Esophagus squamous epithelium (tissue), 5 donors: ENCODE measurements at places on chromosomes 7 and 10. TPM values are rescaled to one million over a fixed set of nuclear protein-coding genes. Genes with fewer than 3 reads are reported as not detected.

DNA sequence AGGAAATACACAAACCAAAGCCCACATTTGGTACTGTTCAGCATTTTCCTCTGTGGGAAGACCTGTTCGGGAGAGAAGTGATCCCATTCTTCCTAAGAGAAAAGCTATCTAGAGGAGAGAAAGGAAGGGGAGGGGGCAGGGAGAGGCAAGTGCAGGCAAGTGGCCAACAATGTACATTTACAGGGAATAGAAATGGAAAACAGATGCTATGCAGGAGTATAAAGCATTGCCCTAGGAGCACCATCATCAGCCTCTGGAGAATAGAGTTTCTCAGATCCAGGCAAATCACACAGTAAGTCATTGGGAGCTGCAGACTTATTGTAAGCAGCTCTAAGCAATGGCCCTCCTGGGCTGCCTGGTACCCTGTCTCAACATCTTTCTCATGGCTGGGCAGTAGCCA is 424.4 kb upstream of the AUTS2 start:
- no peak for DNase-seq

The TRIM8 gene
- total RNA-seq = 75.9 TPM

The SNX8 gene
- 12.1 TPM for total RNA-seq

- DNase-seq = no peak
These were observed 307.9 kb downstream of the WDR11 start for GRCh38 chr10:121158988-121159579.

GRCh38 chr7:50676740-50677637 is 105.7 kb downstream of the GRB10 start:
- no peak for DNase-seq

The NUTM2A gene
- total RNA-seq = 0.62 TPM

The TWNK gene
- 13.9 TPM for total RNA-seq

The GIMAP5 gene
- 0.15 TPM for total RNA-seq

DNA sequence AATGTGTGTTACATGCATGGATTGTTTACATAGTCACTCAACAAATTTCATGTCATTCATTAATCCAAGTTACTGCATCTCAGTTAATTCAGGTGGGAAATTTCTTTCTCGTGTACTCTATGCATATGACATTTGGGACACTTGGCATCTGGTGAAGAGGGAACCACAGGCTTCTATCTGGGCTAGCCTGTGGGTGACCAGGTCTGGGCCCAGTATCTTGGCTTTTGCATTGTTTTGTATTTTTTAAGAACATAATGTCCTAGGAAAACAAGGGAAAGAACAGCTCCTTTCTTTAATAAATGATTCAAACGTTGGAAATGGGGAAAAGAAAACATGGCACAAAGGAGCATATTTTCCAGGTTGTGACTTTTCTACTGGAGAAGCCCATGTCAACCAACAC is 331.1 kb downstream of the WDR11 start:
- no peak for DNase-seq

DNA sequence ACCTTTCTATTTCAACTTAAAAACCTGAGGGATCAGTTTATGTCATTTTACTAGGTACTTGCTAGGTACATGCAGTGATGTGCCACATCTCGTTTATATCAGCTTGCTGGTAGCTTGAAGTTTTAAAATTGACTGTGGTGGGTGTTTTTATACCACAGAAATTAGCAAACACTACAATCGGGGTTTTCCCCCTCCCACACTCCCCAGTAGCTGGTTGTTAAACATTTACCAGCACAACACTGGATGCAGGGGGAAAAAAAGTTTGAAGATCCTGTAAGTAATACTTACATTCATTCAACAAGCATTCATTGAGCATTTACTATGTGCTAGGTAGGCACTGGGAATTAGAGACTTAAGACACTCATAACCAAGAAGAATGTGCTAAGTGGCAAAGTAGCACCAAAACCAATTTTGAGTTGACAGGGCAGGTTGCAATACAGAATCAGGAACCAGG is 32.6 kb downstream of the USP6NL start:
- no peak for DNase-seq

DNA sequence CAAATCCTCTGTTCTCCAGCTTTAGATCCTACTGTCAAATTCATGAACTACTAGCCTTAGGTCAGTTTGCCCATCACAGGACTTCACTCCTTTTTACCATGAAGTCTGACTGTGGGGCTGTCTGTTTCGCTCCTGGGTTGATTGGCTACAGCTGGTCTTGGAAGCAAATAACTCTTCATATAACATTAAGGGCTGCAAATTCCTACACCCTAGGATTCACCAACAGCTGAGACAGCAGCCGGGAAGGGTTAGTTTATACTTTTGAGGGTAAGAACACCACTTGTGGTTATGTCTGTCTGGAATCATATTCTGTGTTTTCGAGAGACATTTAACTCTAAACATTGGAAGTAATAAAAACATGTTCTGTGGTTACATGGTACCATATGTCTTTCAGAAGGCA is 55.9 kb upstream of the KIAA1217 start:
- DNase-seq = no peak

The NOC3L gene
- 11.3 TPM for total RNA-seq

The NODAL gene
- not detected for total RNA-seq

The GHITM gene
- total RNA-seq = 139 TPM

DNA sequence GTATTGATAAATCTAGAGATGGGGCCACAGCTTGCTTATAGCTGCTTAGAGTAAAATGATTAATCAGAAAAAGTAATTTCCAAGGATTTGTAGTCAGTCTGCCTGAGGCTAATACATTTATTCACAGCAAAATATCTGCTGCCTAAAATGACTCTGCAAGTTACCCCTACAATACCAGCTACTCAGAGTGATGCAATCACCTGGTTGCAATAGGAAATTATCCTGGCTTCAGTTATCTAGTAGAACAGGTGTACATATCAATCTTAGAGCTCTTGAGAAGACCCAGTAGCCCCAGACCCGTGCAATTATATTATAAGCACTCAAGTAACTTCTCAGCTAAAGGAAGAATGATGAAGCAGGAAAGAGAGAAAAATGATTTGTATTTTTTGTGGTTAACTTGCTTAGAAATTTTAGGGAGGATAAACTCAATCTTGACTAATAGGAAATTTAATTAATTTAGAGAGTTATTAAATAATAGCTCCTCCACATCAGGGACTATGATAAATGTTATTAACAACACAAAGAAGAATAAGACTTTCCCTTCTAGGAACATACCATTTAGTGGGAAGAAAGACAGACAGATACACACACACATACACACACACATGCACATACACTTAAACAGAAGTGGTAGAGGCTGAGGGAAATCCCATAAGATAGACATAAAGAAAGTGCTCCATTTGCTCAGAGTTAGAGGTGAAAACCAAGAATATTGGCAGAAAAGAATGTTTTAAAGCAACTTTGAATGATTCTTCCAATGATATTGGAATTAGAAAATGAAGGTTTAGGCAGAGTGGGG is 140.4 kb upstream of the PRSS1 start:
- no peak for DNase-seq

GRCh38 chr10:113292086-113292485 is 260.8 kb upstream of the HABP2 start:
- no peak for DNase-seq

GRCh38 chr7:5296015-5296610 is 13.4 kb downstream of the SLC29A4 start:
- DNase-seq = no peak

GRCh38 chr7:16730937-16731336 is 22.6 kb upstream of the TSPAN13 start:
- no peak for DNase-seq

The GPR15LG gene
- 352 TPM for total RNA-seq

DNA sequence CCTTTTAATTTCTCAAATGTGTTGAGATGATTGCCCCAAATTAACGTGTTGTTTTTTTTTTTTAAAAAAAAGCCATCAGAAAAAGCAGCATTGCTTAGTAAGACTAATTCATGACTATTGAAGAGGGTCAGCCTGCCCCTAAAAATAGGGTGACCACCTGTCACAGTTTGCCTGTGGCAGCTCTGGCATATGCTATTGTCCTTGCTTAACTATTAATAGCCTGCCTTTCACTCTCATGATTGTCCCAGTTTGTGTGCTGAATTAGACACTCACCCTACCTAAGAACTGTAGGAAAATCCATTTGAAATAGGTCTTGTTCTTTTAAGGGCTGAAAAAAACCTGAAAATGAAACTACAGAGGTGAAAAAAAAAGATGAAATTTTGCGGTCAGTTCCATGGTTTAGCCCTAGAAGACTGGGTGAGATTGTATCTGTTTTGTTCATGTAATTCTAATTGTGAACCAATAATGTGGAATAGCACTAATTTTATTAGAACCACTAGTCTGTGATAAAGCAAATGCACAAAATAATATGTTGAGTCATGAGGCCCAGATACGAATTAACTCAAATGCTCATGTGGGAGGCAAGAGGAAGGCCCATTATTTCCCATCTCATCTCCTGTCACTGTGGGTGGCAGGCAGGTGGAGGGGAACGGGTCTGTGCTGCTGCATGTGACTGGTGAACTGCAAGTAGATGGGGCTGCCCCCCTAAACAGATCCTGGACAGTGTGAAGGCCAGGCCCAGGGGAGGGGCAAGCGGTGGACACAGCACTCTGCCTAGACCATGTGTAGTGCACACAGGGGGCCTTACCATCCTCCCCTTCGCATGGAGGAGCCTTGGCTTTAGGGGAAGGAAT is 265.4 kb upstream of the NFE2L3 start:
- DNase-seq = no peak

GRCh38 chr7:2405601-2406345 is 2.4 kb downstream of the CHST12 start:
- no peak for DNase-seq

GRCh38 chr10:120897343-120897742 is 46.2 kb downstream of the WDR11 start:
- DNase-seq = no peak

The RHOBTB1 gene
- 0.11 TPM for total RNA-seq

DNA sequence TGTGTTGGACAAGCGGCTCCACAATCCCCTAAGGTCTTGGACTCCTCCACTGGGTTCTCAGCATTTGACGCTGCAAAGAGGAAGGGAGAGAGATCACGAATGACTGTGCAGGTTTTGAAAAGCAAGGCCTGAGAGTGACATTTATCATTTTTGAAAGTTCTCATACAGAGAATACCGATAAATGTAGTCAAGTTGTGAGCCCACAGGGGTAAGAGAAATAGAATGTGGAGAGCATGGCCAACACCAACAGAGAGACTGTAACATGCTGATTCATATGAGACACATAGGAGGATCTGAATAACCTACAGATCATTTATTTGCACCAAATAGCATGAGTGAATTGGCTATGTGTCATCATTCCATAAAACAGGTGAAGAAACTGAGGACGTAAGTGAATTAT is 230.5 kb upstream of the MBL2 start:
- DNase-seq = no peak

The CYP2C9 gene
- total RNA-seq = not detected

DNA sequence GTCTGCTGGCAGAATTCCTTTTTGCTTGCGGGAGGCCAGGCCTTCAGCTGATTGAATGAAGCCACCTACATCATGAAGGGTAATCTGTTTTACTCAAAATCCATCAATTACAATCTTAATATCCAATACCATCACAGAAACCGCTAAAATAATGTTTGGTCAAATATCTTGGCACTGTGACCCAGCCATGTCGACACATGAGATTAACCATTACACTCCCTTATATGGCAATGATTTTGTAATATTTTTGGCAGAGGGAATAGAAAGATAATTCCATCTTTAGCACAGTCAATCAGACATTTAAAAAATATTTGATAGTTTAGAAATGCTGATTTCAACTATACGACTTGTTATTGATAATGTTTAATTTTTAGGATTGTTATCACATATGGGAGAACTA is 36.5 kb upstream of the SLC39A12 start:
- no peak for DNase-seq

DNA sequence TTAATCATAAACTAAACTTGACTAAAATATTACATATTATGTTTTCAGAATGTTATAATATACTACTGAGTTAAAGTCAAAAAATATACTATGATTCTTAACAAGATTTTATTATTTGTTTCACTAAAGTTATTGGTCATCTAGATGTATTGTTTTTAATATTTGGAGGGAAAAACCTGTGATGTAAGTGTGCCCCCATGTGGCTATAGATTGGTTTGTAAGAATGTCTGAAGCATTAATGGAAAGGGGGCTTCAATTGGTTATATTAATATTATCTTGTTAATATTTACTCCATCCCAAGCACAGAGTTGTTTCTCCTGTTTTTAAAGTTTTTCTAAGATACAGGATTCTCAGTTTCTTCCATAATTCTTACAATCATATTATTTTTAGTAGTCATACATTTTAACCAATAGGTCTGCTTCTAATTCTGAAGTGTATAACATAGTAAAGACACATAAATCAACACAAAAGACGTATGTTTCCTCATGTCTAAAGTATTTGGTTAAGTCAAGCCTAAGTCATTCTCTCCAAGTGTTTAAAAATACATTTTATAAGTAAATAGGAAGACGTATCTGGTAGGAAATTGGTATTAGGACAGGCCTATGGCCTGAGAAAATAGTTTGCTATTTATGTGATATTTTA is 58.0 kb downstream of the GNAT3 start:
- no peak for DNase-seq

The NANOS1 gene
- 1.3 TPM for total RNA-seq

The TET1 gene
- total RNA-seq = 0.15 TPM

GRCh38 chr10:125160856-125161706 is 718 bp upstream of the CTBP2 start:
- peak; percentile 37 for DNase-seq

DNA sequence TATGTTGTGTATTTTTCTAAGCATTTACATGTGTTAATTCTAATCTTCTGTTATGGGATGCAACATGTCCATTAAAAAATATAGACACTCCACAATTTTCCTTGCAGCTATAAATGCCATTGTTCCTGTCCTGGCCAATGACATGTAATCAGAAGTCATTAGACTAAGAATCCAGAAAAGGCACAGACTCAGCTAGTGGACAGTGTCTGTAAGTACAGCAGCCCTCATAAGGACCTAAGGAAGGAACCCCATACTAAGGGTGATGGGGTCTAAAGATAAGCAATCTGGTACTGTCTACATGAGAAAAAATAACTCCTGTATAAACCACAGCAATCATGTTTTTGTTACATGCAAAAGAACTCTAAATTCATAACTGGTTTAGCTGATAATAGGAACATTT is 115.9 kb downstream of the GPR85 start:
- no peak for DNase-seq

The COL26A1 gene
- total RNA-seq = not detected

The PIP gene
- not detected for total RNA-seq

- no peak for DNase-seq
These were observed 23.7 kb downstream of the CYP26A1 start for GRCh38 chr10:93097386-93097785.
